ENCODE measurements at places on chromosomes 7 and 10. TPM values are rescaled to one million over a fixed set of nuclear protein-coding genes. Genes with fewer than 3 reads are reported as not detected.

OIT3 gene
- 0.13 TPM for total RNA-seq

- DNase-seq, result no peak
Measured at GRCh38 chr7:50667789-50668226, 102.6 kb upstream of the DDC start.

DNA sequence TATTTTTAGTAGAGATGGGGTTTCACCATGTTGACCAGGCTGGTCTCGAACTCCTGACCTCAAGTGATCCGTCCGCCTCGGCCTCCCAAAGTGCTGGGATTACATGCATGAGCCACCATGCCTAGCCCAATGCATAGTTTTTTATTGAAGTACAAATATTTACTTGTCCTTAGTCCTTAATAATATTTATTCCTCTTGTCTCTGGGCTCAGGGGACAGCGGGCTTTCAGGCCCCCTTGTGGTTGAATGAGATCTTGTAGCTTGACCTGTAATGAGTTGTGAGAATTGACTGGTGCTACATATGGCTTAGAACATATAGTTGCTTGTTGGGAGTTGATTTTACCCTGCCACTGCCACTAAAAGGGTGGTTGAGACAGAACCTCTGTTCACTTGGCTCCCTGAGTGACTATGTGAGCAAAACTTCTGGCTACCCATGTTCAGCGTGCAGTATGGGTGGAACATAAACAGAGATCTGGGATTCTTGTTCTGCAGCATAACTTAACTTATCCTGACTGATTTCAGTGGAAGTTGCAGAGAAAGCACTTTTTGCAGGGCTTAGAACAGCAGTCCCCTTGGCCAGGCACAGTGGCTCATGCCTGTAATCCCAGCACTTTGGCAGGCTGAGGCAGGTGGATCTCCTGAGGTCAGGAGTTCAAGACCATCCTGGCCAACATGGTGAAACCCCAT lies 14.9 kb downstream of the CCL26 start:
- peak; percentile 76 for DNase-seq

GALNT17 gene
- total RNA-seq, result 48.4 TPM

GRCh38 chr10:92742331-92743228 lies 52.8 kb downstream of the HHEX start:
- no peak for DNase-seq

- no peak for DNase-seq
Measured at GRCh38 chr7:20350996-20351692, 20.4 kb downstream of the ITGB8 start.

- no peak for DNase-seq
Measured at GRCh38 chr10:4503076-4503475, 322.9 kb upstream of the AKR1E2 start.

GRCh38 chr7:114941692-114942091 lies 19.8 kb downstream of the MDFIC start:
- DNase-seq, result no peak

DNA sequence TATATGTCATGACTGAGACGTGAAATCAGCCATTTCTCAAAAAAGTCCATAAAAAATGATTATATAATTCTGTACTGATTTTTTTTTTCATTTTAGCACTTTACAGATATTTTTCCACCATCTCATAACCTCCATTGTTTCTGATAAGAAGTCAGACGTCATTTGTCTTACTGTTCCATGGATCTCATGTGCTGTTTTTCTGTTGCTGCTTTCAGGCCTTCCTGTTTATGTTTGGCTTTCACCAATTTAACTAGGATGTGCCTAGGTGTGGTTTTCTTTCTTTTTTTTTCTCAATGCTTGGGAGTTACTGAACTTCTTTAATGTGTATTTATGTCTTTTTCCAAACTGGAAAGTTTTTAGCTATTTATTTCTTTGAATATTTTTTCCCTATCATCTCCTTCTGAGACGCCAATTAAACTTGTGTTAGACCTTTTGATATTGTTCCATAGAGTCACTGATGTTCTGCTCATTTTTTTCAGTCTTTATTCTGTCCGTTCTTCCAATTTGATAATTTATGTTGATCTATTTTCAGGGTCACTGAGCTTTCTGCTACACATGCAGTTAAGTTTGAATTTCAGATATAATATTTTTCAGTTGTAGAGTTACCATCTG lies 43.3 kb downstream of the TAF3 start:
- DNase-seq, result no peak

NRP1 gene
- 22.1 TPM for total RNA-seq

DNA sequence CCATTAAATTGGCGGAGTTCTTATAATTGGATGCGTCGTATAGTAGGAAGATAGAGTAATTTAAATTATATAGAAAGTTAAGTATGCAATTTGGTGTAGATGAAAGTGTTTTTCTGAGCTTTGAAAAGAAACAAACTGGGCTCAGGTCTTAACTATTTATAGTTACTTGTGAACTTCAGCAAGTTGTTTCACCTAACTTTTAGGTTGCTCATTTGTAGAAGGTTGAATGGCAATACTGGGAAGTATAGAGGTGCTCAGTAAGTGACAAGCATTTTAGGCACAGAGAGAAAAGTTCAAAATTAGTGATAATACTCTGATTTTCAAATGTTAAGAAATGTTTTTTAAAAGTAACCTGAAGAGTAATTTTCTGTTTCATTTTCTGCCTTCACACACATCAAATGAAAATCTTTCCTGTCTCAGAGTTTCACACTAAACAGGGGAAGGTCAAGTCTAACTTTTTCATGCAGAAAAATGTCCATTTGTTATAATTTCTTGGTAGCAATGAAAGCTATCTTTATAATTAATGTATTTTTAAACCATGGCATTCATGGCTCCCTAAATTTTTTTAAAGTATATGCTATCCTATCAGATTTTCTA lies 146.5 kb downstream of the PHF14 start:
- no peak for DNase-seq

GRCh38 chr10:54826994-54827560 lies 26.0 kb upstream of the PCDH15 start:
- DNase-seq, result no peak

GRCh38 chr10:7700577-7701125 lies 2.5 kb upstream of the ITIH2 start:
- no peak for DNase-seq

DNA sequence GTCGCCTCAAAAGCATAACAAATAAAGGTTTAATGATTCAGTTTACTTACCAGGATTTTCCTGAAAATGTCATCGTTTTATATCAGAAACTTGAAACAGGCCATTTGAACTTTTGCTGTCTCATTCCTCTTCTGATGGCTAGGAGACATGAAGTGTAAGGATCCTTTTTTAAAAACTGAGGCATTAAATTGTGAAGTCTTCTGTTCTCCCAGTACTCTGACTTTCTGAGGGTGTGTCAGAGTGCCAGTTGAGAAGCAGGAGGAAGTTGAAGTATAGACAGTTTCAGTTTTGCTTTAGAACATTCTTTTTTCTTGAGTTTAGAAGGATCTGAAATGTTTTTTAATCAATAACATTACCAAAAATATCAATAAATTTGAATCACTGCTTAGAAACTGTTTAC lies at the start of gene SAMD9L:
SAMD9L (minus strand) TSS at position 242 of the 400 bp plus-strand sequence. CDS start 12,414 bp downstream, outside the sequence.
- no peak for DNase-seq

C10orf90 gene
- not detected for total RNA-seq

- peak; percentile 43 for DNase-seq
Measured at GRCh38 chr7:126957443-126957842, 295.3 kb downstream of the GRM8 start.

PCLO gene
- total RNA-seq, result 2.8 TPM

DNA sequence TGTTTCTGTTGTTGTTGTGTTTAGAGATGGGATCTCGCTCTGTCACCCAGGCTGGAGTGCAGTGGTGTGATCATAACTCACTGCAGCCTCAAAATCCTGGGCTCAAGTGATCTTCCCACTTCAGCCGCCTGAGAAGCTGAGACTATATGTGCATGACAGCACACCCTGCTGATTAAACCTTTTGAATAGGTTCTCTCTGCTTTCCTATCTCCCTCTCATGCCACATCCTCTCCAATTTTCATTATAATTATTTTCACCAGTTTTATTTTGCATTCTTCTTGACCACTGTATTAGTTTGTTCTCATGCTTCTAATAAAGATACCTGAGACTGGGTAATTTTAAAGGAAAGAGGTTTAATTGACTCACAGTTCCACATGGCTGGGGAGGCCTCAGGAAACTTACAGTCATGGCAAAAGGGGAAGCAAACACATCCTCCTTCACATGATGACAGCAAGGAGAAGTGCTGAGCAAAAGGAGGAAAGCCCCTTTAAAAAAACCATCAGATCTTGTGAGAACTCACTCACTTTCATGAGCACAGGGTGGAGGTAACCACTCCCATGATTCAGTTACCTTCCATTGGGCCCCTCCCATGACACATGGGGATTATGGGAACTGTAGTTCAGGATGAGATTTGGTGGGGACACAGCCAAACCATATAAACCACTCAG lies 12.9 kb downstream of the AGK start:
- DNase-seq, result peak; percentile 60

KAZALD1 gene
- total RNA-seq, result 5.2 TPM

- DNase-seq, result no peak
Measured at GRCh38 chr10:96587264-96588059, 650 bp upstream of the TM9SF3 start.

SLC26A3 gene
- total RNA-seq, result not detected

GRCh38 chr10:106765241-106765754 lies 399.2 kb downstream of the SORCS1 start:
- peak; percentile 62 for DNase-seq

FAM107B gene
- 16.0 TPM for total RNA-seq

DNA sequence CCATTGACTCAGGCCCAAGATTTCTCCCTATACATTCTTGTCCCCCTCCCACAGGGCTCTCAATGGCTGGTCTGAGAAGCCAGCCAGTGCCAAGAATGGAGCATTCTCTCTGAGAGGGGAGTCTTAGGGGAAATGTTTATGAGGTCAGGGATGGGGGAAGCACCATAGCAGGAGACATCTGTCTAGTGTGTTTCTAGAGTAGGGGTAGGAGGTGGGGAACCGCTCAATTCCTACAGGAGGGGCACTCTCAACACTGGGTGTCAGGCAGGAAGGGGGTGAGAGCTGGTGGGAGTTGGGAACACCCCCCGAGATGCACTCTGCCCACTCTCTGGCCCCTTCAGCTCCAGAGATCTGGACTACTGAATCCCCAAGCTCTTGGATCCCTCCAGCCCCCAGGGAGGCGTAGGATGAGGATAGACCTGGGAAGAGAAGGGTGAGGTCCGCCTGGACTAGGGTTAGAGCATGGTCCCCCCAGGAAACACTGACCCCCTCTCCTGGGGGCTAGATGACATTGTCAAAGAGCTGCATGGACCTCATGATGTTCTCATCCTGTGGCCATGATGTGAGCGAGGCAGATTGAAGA lies 8.7 kb upstream of the OGA start:
- peak; percentile 21 for DNase-seq

GRCh38 chr7:153590136-153590535 lies 462.1 kb upstream of the DPP6 start:
- peak; percentile 52 for DNase-seq

DNA sequence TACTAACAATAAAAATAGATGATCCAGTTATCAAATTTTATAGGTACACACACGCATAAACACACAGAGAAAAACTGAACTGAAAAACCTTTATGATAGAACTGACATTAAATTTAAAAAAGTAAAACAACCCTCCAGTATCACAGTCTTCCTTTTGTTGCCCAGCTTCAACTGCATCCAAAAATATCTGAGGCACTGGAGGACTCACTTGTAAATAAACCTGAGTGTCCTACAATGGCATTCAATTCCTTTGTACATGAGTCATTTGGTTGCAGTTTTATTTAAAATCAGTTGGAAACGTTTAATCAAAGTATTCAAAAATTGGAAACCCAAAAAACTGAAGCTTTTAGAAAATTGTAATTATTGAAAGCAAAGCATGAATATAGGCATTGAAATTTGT lies 265.2 kb upstream of the CSTF2T start:
- no peak for DNase-seq

DNA sequence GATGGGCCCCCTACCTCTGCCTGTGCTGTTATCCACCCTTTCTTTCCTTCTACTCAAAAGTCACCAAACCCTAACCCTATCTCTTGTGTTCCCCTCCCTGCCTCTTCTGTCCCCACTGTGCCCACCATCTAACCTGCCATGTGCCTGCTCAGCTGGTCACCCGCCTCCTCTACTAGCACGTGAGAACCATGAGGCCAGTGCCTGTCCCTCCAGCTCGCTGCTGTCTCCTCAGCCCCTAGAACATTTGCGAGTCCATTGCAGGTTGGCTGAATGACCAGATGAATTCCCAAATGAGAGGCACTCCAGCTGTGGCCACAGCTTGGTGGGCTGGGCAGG lies 129.0 kb downstream of the ARHGAP22 start:
- DNase-seq, result no peak

DNA sequence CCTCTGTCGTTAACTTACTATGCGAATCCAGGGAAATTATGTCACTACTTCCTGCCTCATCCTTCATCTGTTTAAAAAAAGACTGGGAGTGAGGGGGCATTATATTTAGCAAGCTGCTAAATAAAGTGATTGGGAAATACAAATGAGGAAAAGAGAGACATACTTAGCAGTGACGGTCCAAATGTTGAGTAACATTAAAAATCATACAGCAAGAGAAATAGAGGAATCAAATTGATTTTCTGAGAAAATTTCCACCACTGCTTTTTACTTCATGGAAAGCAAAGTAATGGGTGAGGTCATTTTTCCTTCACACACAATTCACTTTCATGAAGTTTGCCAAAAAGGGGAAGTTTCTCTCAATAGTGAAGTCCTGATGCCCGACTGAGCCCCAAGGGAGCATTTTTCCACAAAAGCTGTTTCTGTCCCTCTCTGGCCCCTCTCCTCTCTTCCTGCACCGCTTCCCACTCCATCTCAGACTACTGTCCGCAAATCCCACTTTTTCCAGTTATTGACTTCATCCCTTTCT lies 61.9 kb upstream of the ADO start:
- no peak for DNase-seq

- DNase-seq, result no peak
Measured at GRCh38 chr10:3813267-3813666, 28.3 kb upstream of the KLF6 start.

GRCh38 chr10:86019141-86019540 lies 347.5 kb downstream of the GRID1 start:
- no peak for DNase-seq

PRKAR2B gene
- 10.2 TPM for total RNA-seq

RPP38 gene
- total RNA-seq, result 22.5 TPM

SAP25 gene
- 5.3 TPM for total RNA-seq

DNA sequence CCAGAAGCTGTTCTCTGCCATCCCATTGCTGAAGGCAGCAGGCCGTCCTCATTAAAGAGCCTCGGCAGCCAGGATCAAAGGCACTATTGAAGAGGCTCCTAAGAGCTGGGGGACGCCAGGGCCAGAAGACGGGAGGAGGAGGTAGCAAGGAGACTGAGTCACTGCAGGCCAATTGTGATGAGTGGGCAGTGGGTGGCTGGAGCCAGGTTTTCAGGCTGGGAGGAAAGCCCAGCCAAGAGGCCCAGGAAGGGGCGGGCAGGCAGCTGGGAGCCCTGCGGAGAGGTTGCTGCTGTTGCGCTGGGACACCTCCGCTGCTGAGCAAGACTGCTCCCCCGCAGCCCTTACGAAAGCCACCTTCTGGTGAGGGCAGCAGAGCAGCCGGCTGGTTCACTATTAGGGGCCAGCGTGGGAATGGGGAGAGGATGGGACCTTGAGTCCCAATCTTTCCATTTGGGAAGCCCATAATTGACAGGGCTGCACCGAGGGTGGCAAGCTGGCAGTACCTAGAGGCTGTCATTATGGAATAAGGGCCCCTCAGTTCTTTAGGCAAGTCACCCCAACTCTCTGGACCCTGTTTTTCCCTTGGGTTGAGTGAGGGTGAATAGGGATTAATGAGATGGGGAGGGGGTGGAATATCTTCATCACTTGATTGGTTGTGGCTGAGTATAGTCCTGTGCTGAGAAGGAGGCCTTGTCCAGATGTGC lies 48.4 kb downstream of the UNC5B start:
- peak; percentile 84 for DNase-seq

- DNase-seq, result no peak
Measured at GRCh38 chr7:142327628-142328405, 70.0 kb upstream of the PRSS58 start.

LSM5 gene
- 102 TPM for total RNA-seq

CC2D2B gene
- total RNA-seq, result 0.33 TPM
